Caco-2 (cell line): ENCODE measurements at places on chromosomes 4 and X. TPM values are rescaled to one million over a fixed set of nuclear protein-coding genes. Genes with fewer than 3 reads are reported as not detected.

GRCh38 chr4:158870282-158870625, 101.4 kb downstream of the FNIP2 start:
- H3K27me3 ChIP-seq, result no peaks in the 10 kb centered on the region
- no peak for DNase-seq
- no peaks in the 10 kb centered on the region for H3K36me3 ChIP-seq
- H3K4me1 ChIP-seq, result peaks cover 11% of the 10 kb centered on the region

DNA sequence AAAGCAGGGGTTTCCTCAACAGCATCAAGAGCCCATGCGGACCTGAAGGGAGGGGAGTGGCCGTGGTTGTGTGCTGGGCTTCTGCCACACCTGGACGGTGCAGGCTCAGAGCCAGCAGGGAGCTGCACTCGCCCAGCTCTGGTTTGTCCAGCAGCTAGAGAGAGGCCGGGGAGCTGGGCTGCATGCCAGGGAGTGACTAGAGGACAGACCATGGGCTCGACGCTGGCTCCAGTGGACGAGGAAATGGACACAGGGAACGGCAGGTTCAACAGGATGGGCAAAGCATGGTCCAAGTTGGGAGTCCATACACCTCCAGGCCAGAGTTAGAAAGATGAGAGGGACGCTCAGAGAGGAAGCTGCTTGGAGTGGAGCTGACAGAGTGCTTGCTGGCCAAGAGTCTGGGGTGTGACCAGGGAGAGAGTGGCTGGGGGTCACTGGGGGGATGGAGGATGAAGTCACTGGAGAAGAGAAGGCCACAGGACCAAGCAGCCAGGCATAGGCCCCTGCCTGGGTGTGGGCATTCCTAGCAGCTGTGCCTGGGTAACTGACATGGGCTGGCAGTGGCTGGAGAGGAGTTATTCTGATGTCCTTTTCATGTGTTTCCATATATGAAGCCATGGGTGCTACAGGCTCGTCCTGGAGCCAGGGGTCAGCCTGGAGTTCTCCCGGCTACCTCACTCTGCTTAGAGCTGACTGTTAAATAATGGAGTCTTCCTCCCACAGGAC, 42.8 kb downstream of the HTT-AS start:
- no peaks in the 10 kb centered on the region for H3K27me3 ChIP-seq
- H3K27ac ChIP-seq, result no peak overlapping the region
- no peaks in the 10 kb centered on the region for H3K36me3 ChIP-seq
- DNase-seq, result no peak
- H3K4me1 ChIP-seq, result no peaks in the 10 kb centered on the region

The MGAT4D gene
- not detected in 2 replicates for total RNA-seq

DNA sequence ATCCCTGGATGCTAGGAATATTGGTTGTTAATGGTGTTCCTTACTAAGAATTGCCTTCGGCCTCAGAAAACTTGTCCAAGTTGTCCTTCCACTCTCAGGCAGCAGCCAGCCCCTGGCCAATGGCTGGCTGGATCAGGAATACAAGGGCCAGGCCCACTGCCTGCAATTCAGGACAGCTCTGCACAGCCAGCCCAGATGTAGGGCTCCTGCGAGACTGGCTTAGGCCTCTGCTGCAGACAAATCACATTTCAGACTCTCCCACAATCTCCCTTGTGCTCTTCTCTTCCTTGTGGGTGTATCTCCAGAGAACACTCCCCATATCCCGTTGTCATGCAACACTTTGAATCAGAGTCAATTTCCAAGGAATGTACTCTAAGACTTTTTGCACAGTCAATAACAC, 747.6 kb upstream of the FTHL17 start:
- no peaks in the 10 kb centered on the region for H3K27me3 ChIP-seq
- no peak overlapping the region for H3K4me3 ChIP-seq
